ENCODE measurements at places on chromosomes 13 and 19.

GRCh38 chr13:47539317-47539716 is 461.8 kb downstream of the SUCLA2 start:
- DNase-seq, result no peak

DNA sequence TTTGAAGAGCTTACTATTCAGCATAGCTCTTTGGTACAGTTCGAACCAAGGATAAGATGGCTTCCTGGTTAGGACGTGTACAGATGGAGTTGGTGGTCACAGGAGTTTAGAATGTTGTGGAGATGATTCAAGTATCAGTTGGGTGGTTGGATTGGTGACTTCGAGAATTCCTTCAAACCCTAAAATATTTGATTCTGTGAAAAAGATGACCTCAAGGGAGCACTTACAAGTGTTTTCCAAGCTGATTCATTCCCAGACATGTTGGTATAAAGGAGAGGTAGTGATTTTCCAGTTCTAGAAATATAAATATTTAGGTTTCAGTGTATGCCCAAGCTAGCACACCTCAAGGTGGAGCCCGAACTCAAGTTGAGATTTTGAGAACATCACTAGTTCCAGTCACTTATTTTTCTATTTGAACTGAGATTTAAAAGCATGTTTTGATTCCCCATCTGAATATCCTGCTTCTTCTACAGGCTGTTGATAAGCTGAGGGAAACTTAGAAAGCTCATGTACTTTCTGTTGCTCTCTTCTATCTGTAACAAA is 306.1 kb downstream of the DCT start:
- peak; percentile 6 for DNase-seq

- DNase-seq, result no peak
Measured at GRCh38 chr13:23714672-23715071, 144.5 kb downstream of the TNFRSF19 start.

DNA sequence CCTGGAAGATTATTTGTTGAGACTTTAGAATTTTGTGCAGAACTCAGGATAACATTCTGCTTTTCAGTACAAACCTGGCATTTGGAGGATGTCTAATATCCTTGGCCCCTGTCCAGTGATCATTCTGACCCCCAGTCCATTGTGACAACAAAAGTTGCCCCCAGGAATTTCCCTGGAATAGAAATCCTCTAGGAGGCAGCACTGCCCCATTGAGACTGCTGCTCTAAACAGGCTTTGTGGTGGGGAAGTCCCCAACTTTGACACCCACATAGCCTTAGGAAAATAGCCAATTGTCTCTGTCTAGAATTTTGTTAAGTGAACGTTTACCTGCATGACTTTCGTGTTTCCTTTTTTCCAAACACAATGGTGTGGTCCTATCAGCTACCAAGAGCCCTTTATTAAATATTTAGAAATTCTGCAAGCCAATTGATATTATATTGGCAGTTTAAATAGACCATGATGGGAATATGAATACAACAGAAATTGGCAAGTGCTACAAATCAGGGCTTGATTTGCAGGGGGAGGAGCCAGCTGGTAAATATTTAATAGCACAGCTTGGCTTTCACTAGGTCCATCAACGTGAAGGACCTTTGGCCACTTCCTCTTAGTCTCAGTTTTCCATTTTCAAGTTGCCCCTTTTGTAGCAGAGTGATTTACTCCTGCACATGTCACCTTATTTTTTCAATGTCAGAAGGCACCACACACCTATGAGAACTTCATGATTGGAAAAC is 451.7 kb downstream of the EFNB2 start:
- DNase-seq, result peak; percentile 65

DNA sequence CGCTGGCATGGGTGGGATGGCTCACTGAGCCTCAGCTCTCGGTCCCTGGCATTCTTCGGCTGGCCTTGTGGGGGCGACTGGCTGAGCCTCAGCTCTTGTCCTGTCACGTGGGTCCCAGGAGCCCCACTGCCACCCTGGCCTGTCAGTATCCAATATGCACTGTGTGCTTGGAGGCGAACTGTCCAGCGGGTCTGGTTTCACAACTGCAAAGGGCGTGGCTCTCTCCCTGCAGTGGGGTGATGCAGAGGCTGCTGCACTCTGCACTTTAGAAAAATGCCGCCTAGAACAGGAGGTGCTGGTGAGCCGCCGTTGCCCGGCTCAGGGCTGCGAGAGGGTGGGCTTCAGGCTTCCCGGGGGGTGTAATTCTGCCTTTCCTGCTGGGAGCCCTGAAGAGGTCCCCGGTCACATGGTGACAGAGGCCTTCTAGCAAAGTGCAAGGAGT is 17.0 kb upstream of the TMEM255B start:
- DNase-seq, result peak; percentile 81

GRCh38 chr19:4722671-4723594 is 709 bp downstream of the DPP9 start:
- DNase-seq, result peak; percentile 93

DNA sequence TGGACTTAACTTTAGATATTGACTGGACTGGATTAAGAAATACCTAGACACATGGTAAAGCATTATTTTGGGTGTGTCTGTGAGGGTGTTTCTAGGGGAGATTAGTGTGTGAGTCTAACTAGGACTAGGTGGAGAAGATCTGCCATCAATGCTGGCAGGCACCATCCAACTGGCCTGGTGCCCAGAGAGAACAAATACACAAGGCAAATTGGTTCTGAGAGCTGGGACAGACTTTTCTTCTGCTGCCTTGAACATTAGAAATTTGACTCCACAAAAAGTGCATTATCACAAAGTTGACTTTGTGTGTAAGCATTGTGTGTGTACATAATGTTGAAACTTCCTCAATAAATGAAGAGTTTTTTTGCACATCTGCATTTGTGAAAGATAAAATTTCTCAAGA is 522.1 kb downstream of the SUCLA2 start:
- DNase-seq, result no peak

- no peak for DNase-seq
Measured at GRCh38 chr13:42355092-42355485, 83.1 kb downstream of the AKAP11 start.

GRCh38 chr13:85657942-85658341 is 141.3 kb downstream of the SLITRK6 start:
- DNase-seq, result no peak

DNA sequence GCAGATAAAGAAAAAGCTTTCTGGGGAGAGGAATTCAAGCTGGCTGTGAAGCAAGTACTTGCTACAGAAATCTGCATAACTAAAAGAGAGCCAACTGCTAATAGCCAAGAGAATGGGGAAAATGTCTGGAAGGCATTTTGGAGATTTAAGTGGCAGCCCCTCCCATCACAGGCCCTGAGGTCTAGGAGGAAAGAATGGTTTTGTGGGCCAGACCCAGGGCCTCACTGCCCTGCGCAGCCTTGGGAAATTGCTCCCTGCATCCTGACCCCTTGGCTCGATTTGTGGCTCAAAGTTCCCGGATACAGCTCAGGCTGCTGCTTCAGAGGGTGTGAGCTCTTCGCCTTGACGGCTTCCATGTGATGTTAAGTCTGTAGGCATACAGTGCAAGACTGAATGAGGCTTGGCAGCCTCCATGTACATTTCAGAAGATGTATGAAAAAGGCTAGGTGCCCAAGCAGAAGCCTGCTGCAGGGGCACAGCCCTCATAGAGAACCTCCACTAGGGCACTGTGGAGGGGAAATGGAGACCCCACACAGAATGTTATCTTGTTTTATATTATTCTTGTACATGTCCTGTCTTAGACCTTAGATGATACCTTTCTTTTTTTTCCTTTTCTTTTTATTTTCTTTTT is 34.4 kb downstream of the MZT1 start:
- DNase-seq, result no peak

Data from GM03348 (cell line).